Activated CD4-positive, alpha-beta T cell treated with anti-CD3 and anti-CD28 coated beads for 48 hours (primary cell): ENCODE measurements at places on chromosomes 2 and 18.

DNA sequence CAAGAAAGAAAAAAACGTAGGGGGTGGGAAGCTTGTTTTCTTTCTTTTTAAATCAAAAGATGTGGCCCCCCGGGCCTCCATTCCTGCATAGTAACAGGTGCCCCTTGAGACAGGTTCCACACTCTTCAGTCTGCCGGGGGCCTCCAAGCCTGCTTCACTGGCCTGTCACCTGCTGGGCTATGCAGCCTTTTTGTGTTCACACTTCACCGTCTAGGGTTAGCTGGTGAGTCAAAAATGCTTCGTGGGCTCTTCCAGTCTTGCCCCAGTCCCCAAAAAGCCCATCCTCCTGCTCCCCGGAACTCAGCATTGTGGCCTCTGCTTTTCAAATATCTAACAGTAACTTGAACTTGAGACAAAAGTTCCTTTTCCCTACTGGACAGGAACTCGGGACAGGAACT, 67.9 kb downstream of the POLR1A start:
- peak; percentile 29 for DNase-seq

- no peak for DNase-seq
These were observed 38.3 kb downstream of the DHRS9 start for GRCh38 chr2:169107645-169108044.

- DNase-seq = no peak
These were observed 47.2 kb downstream of the SLC14A2 start for GRCh38 chr18:45662468-45662867.

DNA sequence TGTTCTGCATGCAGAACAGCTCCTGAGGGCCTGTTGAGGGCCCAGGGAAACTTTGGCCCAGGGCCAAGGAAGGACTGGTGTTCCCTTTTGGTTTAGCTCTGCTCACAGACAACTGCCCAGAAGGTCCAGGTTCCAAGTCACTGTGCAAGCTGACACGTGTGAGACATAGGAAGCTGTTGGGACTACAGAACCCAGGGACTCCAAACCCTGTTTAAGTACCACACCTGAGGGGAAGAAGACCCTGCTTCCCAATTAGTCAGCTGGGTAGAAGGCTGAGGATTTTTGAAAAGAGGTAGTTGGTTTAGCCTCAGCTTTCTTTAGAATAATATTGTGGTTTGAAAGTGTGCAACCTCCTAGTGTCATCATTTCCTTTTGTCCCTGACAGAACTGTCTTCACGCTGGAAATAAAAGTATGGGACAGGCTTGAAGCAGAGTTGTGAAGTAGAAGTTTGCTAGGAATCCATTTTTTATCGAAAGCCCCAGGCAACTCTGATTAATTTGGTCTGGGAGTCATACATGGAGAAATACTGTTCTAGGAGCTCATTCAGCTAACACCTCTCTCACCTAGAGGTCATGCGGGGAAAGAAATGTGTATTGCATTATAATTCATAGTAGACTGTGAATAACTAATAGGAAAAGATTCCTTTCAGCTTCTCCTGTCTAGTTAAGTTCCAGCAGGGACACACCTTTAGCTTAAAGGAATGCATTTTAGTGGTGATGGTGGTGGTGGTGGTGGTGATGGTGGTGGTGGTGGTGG, 19.9 kb upstream of the IL1RL1 start:
- DNase-seq = no peak

GRCh38 chr2:16070648-16070971, 130.3 kb downstream of the MYCN start:
- no peak for DNase-seq

DNA sequence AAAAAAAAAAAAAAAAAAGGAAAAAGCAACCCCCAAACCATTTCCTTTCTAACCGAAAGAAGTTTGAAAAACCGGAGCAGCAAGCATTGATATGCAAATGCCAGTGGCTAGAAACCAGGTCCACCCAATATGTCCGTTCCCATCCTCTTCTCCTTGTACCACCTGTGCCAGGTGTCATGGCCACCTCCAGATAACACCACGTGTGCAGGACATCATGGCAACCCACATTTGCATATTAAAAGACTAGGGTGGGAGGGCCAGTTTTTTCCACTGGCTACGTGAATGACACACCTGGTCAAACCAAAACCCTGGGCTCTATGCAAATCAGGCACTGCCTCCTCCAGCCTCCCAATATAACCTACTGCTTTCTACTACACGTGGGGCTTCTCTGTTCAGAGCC, 303.3 kb upstream of the GULP1 start:
- DNase-seq = no peak

DNA sequence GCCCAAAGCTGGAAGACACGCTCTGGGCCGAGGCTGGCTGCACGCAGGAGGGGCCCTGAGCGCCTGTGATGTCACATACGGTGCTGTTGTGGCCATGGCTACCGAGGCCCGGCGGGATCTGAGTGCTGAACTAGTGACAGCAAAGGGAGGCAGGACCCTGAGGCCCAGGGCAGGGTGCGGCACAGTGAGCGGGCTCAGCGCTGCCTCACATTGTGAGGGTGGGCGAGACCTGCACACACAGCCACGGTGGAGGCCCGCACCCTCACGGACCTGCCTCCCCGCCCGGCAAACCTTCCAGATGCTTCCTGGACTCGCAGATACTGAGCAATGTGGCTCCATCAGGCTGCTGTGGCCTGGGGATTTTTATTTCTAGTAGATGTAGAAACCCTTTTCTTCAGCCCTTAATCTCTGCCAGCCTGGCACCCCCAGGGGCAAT, 133.8 kb upstream of the CTDP1 start:
- DNase-seq = no peak

DNA sequence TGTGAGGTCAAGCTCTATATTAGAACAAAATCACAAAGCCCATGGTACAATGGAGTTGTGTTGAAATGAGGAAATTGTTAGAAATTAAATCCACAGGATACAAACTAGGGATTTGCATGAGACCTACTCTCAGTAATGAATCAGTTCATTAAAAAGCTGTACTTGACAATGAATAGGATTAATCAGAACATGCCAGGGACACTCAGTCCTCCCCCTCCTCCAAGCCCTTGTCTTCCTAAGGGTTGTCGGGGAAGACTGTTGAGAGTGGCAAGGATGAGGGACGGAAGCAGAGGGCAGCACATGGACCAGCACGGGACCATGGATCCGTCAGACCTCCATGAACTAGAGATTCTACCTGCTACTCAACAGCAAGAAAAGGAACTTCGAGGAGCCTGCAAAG, 39.8 kb downstream of the SPRED2 start:
- no peak for DNase-seq

GRCh38 chr2:206442833-206443734, at the start of gene ADAM23:
TSS of gene ADAM23 (plus strand) at chr2:206443532. CDS start at chr2:206443867, 335 bp downstream.
- DNase-seq = peak; percentile 51

GRCh38 chr2:223494942-223495341, 107.2 kb downstream of the SCG2 start:
- DNase-seq = no peak

DNA sequence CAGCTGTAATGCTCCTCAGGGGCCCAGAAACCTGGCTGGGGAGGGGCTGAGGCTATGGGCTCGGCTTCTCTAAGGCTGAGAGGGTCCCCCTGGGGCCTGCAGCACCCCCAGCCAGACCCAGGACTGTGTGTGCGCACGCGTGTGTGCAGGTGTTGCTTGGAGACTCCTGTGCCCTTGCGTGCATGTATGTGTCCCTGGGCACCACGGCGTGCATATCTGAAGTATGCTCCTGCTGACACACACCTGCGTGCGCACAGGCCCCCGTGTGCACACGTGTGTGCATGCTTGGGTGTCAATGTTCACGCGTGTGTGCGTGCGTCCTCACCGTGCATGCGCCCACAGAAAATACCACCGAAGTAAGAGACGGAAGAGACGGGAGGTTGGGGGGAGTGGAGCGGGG, 14.9 kb upstream of the ECEL1 start:
- no peak for DNase-seq

DNA sequence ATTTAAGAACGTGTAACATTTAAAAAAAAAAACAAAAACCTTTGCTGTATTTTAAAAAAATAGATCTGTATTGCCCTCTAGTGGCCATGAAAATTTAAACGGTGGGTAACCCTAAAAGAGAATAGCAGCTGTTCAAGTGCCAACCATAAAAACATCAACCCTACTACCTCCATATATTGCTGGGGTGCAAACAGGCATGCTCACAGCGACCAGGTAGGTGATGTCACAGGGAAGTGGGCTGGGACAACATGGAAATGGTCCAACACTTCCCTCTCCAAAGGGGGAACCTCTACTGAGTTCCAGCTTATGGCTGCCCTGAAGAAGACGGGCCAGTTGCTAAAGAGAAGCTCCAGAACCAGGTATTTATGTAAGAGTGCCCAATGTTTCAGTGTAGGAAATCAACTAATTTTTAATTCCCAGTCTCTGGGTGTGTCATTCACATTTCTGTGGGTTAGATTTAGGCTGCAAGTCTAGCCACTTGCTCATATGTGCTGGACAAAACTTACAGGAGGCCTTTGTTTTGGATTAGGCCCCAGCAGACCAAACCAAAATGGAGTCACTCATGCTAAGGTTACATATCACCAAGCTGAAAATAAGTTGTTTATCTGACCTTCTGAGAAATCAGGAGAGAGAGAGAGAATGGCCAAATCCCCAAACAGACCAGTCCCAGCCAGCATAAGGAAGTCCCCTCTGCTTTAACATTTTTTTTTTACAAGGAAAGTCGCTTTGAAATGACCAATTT, 54.5 kb downstream of the SKA1 start:
- no peak for DNase-seq

DNA sequence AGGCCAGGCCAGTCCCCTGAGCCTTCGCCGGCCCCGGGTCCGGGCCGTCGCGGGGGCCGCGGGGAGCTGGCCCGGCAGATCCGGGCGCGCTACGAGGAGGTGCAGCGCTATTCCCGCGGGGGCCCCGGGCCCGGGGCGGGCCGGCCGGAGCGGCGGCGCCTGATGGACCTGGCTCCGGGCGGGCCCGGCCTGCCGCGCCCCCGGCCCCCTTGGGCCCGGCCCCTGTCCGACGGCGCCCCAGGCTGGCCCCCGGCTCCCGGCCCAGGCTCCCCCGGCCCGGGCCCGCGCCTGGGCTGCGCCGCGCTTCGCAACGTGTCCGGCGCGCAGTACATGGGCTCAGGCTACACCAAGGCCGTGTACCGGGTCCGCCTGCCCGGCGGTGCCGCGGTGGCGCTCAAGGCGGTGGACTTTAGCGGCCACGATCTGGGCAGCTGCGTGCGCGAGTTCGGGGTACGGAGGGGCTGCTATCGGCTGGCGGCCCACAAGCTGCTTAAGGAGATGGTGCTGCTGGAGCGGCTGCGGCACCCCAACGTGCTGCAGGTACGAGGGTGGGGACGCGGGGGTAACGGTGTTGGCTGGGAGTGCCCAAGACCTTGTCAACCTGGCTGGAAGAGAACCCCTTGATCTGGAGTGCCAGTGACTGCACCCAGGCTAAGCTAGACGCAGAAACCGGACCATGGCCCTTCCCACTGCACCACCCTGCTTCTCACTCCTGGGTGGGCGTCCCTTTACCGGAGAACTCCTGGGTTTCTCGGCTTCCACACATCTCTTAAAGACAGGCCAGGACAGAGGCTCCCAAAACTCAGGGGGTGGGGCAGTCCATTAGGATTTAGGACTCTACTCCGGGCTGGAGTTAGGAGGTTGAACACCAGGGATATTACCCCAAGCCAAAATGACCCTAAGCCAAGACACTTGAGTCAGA, 739 bp downstream of the PKDCC start:
- no peak for DNase-seq

GRCh38 chr18:9280849-9281248, 53.7 kb upstream of the TWSG1 start:
- DNase-seq = no peak

DNA sequence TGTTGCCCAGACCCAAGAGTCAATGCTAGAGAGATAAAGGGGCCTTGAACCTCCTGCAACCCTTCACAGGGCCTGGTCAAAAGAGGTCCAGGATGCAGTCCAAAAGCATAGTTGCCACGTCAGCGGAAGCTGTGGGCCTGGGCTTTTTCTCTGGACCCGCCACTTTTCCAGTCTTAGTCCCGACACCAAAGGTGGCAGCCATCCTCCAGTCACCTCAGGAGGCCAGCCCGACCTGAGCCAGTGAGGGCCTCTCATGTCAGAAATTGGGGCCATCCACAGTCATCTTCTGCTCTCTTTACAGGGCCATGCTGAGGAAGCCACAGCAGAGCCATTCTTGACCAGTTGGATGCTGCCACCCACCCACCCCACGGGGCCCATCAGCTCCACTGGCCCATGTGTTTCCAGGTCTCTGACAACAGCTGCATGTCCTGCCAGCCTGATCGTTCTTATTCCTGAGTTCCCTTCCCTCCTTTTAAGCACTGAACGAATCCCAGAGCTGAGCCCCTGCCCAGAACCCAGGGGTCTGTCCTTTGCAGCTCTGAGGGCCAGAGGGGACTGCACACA, 34.1 kb upstream of the KLHL29 start:
- no peak for DNase-seq

DNA sequence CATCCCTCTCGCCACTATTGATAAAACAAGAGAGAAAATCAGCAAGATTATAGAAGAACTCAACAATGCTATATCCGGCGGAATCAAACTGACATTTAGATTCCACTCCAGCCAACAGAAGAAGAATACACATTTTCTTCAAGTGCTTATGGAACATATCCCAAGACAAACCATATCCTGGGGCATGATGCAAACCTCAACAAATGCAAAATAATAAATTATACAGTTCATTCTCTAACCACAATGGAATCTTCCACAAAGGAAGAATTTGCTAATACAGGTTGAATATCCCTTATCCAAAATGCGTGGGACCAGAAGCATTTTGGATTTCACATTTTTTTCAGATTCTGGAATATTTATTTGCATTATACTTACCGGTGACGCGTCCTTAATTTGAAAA, 51.4 kb upstream of the YPEL5 start:
- no peak for DNase-seq

GRCh38 chr2:160469621-160470204, 23.9 kb downstream of the RBMS1 start:
- no peak for DNase-seq

- no peak for DNase-seq
These were observed 9.7 kb upstream of the KIF3C start for GRCh38 chr2:25991965-25992364.

- no peak for DNase-seq
These were observed 25.3 kb upstream of the SEMA4C start for GRCh38 chr2:96895032-96895745.

DNA sequence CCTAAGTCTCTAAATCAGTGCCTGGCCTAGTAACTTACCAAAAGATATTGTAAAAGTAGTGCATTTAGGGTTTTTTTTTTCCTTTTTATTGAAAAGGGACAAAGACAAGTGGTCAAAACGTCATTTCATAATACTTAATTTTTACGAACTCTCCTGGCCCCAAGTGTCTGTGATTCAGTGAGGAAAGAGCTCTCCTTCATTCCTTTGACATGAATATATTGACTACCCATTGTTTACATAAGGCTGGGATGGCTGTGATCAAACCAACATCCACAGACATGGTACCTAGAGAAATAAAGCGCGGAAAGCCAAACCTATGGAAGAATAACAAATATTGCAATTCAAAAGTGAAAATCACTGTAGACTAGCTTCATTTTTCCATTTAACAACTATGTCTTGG, 198.4 kb downstream of the BABAM2 start:
- DNase-seq = no peak
